BJ (cell line): ENCODE measurements at places on chromosomes 16 and 17.

GRCh38 chr17:81665205-81666091, 957 bp downstream of the OXLD1 start:
- no peak for DNase-seq

DNA sequence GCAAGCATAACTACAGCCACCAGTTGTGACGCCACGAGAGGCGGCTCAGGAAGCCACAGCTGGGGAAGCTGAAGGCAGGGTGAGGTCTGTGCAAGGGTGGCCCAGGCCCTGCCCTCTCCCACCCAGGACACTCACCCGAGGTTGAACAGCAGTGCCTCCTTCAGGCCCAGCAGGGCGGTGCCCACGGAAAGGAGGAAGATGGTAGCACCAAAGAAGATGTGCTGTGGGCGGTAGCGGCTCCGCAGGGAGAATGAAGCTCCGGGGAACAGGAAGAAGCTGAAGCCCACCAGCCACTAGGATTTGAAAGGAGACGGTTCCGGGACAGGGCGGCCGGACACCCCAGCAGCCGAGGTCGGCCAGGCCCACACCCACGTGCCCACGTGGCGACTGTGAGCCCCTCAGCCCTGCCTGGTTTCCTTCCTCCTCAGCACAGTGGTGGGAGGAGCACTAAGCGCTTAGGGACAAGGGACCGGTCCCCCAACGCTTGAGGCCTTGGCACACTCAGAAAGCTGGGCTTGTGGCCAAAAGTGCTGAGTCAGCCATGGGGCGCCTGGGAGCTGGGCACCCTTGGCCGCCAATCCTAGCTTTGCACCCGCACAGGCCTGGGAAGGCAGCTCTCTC, 11.0 kb downstream of the CYB561 start:
- no peak for DNase-seq

- no peak for DNase-seq
Measured at GRCh38 chr16:50722405-50722737, 19.5 kb upstream of the CYLD start.

- DNase-seq = no peak
Measured at GRCh38 chr17:66957951-66958579, 6.4 kb upstream of the CACNG4 start.

- DNase-seq = no peak
Measured at GRCh38 chr16:56755038-56755437, 25.1 kb downstream of the NUP93 start.

GRCh38 chr17:74631468-74632450, 8.2 kb upstream of the CD300E start:
- no peak for DNase-seq

GRCh38 chr16:27462200-27462845, 60.3 kb downstream of the IL21R start:
- no peak for DNase-seq

DNA sequence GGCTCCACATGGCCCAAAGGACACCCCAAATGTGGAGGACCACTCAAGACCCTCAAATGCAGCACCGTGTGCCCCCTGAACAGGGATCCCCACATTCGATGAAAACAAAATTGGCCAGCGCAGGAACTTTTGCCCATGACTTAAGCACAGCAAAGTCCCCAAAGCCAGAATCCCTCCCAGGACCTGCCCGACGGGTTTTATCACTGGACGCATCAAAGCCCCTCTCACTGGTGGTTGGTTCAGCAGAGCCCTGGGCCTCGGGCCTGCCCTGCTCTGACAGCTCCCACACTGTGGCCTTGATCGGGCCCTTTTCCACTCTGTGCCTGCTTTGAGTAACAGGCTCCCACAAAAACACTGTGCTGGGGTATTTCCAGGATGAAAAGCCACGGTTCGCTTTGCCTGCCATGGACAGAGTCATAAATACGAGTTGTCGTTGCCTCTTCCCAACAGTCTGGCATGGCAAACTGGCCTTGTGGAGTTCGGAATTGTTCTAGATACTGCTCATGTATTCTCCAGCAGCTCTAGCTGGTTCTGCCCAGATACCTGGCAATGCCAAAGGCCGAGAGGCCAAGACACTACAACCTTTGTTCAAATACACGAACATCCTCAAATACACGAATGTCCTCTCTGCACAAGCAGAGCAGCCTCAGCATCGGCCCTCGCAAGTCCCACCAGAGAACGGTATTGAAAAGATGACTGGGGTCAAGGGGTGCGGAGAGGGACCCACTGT, 46.4 kb downstream of the TBC1D16 start:
- no peak for DNase-seq

DNA sequence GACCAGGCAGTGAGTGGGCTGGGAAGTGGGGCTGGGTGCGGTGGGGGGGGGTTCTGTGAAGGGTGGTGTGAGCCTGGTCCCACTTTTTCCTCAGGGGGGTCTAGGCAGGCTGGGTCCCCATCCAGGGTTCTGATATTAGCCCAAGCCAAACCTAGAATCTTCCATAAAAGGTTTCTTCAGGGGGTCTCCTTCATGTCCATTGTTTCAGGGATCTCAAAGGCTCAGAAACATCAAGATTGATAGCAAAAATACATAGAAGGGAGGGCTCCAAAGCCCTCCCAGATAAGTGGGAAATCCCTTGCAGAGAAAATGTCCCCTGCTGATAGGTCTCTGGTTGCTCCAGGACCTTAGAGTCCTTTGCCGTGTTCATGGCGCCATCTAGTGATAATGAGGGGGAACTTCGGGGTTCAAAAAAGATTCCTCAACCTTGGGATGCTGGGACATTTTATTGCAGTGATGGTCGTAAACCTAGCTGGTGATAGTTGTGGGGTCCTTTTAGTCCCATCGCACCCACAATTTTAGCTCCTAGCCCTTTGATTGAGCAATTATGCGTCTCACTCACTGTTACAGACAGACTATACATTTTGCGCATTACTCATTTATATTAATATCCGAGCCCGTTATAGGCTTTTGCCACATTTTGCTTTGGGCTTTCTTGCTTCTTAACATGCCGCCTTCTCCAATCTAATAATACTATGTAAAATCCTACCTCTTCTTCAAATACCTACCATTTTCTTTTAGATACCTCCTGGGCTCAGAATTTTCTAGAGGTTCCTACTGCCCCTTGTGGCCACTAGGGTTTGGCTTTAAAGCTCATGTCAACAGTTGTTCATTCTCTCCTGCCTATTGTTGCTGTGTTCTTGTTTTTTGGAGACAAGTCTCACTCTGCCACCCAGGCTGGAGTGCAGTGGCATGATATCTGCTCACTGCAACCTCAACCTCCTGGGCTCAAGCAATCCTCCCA, 35.1 kb downstream of the IGF2BP1 start:
- no peak for DNase-seq
